NCI-H146 (cell line): ENCODE measurements at places on chromosomes 2 and 18.

- peak; percentile 63 for DNase-seq
Observed at GRCh38 chr18:8657873-8658470, 47.4 kb upstream of the MTCL1 start.

DNA sequence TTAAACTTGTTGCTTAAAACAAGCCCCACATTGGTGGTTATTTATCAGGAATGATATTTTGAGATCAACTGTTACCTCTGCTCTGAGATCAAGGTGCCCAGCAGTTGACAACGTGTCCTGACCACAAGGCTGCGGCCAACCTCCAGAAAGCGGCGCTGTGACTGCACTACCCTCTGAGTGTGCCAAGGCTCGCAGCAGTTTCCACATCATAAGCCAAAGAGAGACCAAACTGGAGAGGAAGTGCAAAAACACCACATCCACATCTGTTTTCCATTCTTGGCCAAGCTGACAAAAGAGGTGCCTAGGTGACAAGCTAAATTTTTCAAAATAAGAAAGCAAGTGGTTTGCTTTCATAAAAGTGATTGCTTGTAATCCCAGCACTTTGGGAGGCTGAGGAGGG lies 410.8 kb upstream of the POU3F3 start:
- no peak for DNase-seq

- DNase-seq: no peak
Observed at GRCh38 chr2:8586457-8587051, 95.3 kb upstream of the ID2 start.

- peak; percentile 80 for DNase-seq
Observed at GRCh38 chr2:86195808-86196387, 636 bp upstream of the IMMT start.

GRCh38 chr2:215878476-215879063 lies 134.8 kb downstream of the MREG start:
- DNase-seq: no peak

- DNase-seq: no peak
Observed at GRCh38 chr2:120686511-120687168, 49.0 kb upstream of the GLI2 start.

DNA sequence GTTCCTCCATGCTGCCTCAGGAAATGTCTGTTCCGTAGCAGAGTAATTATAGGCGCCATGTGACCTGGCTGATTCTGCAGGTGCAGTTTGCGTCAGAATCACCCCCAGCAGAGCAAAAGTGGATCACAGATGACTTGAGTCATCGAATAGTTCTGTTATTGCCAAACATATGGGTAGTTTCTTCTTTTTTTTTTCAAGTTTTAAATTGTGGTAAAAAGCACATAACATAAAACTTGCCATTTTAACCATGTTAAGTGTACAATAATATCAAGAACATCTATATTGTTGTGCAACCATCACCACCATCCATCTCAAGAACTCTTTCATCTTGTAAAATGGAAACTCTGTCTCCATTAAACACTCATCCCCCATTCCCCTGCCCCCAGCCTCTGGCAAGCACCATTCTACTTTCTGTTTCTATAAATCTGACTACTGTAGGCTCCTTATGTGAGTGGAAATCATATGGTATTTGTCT lies 177.7 kb upstream of the TWIST2 start:
- no peak for DNase-seq

DNA sequence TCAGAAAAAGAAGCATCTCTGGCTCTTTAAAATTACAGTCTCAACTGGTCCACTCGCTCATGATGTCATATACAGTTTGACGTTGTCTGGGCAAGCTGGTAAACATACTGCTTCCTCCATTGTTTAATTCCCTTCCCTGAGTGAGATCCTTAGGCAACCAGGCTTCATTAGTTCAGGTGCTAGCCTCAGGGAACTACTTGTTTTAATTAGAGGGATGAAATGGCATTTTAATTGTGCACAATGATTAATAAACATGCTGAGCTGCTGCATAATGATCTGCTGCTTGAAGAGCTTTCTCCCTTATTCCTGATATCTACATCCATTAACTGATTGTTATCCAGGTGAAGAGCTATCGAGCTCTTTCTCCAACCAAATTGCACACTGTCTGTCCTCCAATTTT lies 195.6 kb upstream of the ETAA1 start:
- DNase-seq: peak; percentile 10

- DNase-seq: peak; percentile 42
Observed at GRCh38 chr2:98702127-98702802, 28.7 kb downstream of the MGAT4A start.

DNA sequence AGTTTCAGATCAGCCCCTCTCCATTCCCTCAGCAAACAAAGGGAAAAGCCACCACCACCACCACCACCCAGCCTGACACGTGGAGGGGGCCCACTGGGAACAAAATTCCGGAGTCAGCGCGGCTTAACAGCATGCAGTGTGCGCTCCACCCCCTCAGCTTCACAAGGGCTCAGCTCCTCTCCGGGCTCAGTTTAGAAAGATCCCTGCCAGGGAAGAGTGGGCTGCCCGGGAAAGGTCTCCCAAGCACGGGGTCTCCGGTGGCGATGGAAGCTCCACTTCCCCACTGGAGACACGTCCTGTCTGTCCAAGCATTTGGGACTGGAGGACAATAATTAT lies 55.7 kb downstream of the SNORC start:
- DNase-seq: no peak

- no peak for DNase-seq
Observed at GRCh38 chr2:43136876-43137275, 89.5 kb downstream of the ZFP36L2 start.

DNA sequence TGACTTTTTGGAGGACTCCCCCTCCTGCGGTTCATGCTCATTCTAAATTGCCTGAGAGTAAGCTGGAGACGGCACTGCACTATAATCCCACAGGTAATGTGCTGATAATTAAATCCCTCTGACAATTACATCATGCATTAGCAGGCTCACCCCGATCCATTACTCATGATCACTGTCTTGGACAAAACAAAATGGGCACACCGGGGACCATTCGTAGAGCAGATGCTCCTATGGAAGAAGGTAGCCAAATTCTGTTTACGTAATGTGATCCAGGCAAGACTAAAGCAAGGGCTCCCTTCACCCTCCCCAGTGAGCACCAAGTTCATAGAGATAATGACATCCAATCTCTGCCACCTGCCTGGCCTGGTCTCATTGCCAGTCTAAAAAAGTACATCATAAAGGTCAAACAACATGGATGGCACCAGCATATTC lies 657.1 kb upstream of the SOX11 start:
- peak; percentile 76 for DNase-seq

- no peak for DNase-seq
Observed at GRCh38 chr2:69452687-69453086, 15.5 kb upstream of the NFU1 start.

- DNase-seq: no peak
Observed at GRCh38 chr2:37928377-37928776, 3.3 kb downstream of the RMDN2 start.

- DNase-seq: no peak
Observed at GRCh38 chr2:238938401-238939055, 90.6 kb downstream of the TWIST2 start.

- DNase-seq: no peak
Observed at GRCh38 chr2:182827182-182827879, 39.1 kb downstream of the FRZB start.

DNA sequence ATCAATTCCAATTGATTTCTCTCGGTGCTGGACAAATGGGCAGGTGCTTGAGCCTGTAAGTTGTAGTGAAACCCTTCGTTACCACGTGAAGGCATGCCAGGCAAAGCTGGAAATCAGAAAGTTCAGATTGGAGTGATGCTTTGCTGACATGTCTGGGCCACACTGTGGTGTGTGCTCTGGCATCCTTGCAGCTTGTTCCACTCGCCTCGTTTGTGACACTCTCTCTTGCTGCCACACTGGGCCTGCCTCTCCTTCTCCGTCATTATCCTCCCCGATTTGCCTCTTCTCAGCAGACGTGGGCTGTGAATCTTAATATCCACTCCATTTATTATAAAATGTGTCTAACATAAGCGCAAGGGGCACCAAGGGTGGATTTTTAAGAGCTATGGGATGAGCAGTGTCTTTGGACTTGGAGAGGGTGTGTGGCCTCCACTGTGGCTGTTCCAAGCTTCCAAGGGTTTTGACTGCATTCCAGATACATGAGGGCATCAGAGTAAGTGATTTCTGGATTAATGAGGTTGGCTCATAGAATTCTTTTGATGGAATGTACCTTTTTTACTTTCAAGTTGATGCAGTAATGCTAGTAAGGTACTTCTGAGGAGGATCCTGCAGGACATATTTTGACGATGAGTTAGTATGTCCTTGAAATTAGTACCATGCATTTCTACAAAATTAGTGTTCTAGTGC lies 238.8 kb downstream of the TPGS2 start:
- DNase-seq: no peak

DNA sequence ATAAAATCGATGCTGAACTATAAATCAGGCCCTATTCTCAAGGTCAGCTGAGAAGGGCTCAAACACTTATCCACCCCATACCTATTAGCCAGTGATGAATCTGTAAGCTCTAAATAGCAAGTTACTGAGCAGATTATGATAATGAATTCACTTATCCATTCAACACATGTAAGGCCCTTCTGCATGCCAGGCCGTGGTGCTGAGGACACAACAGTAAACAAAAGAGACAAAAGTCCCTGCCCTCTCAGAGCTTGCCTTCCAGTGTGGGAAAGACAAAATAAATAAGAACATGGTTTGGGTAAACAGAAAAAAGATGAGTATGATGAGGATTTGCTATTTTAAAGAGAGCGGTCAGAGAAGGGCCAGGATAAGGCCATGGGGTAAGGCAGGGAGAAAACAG lies 11.7 kb downstream of the TTC32 start:
- DNase-seq: no peak

- peak; percentile 8 for DNase-seq
Observed at GRCh38 chr2:55620123-55620779, 2.8 kb upstream of the PPP4R3B start.

DNA sequence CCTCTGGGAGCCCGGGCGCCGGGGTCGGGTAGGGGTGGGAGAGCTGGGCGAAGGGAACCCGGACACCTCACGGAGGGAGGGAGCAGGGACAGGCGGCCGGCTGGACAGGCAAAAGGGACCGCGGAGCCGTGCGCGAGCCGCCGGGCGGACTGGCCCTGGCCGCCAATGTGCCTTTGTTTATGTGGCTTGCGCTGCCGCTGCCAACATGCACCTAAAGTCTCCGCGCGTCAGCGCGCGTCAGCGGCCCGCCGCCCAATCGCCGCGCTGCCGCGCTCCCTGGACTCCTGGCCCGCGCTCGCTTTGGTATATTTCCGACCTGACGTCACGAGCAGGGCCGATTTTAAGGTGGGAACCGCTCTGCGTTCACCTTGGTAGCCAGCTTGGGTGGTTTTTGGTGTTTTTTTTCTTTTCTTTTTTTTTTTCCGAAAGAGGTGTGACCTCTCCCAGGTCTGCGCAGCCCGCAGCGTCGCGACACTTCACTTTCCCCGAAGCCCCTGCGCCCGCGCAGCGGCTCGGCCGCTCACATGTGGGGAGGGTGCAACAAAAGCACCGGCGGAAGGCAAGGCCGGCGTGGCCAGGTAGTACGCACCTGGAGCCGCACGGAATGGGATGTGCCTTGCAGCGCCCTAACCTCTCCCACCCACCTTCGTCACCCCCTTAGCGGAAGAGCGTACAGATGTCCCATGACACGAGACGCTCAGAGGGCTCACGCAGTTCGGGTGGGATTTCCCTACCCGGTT lies at the start of gene NR4A2:
NR4A2 (minus strand) TSS at position 188 of the 740 bp plus-strand sequence. CDS start 2,535 bp downstream, outside the sequence.
- peak; percentile 83 for DNase-seq

DNA sequence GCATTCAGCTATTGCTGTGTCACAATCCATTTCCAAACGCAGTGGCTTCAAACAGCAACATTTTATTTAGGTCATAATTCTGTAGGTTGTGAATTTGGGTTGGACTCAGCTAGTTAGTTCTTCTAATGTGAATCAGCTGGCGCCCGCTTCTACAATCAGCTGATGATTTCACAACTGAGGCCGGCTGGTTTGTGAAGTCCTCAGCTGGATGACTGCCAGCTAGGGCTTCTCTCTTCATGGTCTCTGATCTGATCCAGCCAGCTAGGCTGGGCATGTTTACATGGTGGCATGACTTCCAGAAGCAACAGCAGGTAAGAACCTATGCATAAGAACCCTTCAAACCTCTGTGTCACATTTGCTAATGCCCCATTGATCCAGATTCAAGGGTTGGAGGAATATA lies 172.0 kb downstream of the SLC4A10 start:
- no peak for DNase-seq

GRCh38 chr2:18753722-18754121 lies 164.4 kb upstream of the NT5C1B start:
- no peak for DNase-seq

DNA sequence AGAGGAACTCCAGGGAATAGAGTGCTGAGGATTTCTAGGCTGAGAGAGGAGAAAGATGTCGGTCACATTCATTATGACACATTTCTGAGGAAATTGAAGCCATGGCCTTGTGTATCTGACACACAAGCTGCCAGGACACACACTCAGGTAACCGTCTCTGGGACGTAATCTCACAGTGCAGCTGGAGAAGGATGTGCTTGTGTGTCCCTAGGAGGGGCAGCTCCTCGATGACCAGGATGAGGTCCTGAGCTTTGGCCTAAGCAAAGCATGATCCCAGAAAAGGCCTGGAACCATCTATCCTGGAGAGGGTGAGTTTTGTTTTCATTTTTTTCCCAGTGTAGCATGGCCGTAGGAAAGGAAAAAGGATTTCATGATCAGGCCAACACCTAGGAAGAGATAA lies 102.2 kb downstream of the CAPN13 start:
- no peak for DNase-seq

DNA sequence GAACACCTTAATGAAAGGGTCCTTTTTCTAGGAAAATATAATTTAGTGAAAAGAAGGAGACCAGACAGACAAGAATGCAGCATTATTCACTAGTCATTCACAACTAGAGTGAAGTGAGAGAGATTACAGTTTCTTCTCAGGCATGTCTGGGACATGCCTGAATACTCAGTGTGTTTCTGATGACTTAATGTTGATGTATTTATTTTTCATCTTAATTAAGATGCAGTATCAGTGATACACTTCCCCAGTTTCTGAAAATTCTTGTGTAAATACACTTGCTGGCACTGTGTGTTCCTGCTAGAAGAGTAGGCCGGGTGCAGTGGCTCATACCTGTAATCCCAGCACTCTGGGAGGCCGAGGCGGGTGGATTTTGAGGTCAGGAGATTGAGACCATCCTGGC lies 143.6 kb downstream of the MYO3B start:
- no peak for DNase-seq

DNA sequence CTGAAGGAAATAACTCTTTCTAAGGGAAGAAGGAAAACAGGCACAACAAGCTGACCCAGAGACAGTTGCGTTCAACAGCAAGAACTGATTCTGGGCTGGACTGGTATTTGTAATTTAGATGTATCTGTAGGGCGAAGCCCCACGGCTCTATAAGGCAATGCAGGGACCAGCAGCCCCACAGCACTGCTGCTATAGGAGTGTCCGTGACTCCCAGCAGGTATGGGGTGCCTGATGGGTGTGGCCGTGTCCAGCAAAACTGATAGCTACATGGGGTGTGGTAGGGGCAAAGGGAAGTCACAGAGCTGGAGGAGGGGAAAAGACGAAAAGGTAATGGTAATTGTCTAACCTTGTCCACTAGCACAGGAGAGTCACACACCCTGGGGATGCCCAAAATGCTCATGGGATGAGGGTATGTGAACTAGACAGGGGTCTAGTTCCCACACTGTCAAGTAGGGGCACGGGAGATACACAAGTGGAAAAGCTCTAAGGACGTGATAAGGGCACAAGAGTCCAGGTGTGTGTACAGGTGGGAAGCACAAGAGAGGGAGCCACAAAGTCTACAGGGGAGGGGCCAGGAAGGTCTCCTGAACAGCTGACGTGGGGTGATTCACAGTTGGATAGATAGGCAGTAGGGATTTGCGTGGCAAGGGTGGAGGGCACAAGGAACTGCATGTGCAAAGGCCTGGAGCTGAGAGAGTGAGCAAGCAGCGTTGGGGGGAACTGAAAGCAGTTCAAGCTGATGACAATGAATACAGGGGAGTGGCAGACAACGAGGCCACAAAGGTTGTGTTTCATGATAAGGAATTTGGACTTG lies 48.5 kb upstream of the ASPRV1 start:
- no peak for DNase-seq
